ENCODE measurements at places on chromosomes 11 and 22.

- no peak for DNase-seq
Measured at GRCh38 chr22:23213581-23214334, 33.4 kb downstream of the BCR start.

GRCh38 chr22:37744589-37744988 is 47.7 kb downstream of the TRIOBP start:
- no peak for DNase-seq

- no peak for DNase-seq
Measured at GRCh38 chr11:45181193-45181888, 34.9 kb downstream of the PRDM11 start.

GRCh38 chr11:42762348-42762747 is 549.4 kb upstream of the API5 start:
- no peak for DNase-seq

- no peak for DNase-seq
Measured at GRCh38 chr11:90913131-90913668, 690.4 kb upstream of the CHORDC1 start.

GRCh38 chr11:2466869-2467694 is 22.3 kb downstream of the KCNQ1 start:
- DNase-seq: no peak

- DNase-seq: no peak
Measured at GRCh38 chr11:110340436-110340835, 44.0 kb upstream of the RDX start.

DNA sequence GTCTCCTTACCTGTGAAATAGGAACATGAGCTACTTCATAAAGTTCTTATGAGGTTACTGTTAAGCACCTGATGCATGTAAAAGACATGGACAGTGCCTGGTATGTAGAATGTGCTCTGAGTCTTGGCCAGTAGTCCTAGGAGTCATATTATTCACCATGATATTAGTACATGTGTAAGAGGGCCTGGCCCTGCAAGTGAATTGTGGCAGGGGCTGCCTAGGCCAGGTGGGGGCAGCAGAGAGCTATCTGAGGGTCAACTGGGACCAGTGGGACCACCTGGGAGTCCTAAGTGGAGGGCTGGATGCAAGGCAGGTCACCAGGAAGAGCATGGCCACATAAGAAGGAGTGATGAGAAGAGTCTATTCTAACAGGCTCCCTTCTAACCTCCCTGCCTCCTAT is 529.5 kb downstream of the SOX6 start:
- DNase-seq: no peak

DNA sequence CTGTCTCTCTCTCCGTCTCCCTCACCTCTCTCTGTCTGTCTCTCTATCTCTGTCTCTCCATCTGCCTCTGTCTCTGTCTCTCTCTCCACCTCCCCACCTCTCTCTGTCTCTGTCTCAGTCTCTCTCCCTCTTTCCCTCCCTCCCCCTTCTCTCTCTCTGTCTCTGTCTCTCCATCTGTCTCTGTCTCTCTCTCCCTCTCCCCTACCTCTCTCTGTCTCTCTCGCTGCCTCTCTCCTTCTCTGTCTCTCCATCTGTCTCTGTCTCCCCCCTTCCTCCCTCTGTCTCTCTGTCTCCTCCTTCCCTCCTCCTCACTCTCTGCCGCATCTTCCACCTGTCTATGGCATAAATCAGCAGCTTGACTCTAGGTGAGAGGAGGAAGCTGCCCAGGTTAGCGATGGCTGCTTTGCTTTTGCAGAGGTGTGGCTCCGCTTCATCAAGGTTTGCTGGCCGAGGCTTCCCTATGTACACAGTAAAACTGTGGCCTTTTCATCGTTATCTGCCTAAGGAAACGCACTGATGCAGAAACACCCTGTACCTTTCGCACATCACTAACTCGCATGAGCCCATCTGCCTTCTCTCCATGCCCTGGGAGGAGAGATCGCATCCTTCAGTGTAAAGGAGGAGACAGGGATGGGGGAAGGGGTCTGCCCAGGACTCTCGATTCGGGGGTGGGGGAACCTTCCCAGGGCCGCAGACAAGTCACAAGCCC is 44.5 kb downstream of the ANO1 start:
- no peak for DNase-seq

- no peak for DNase-seq
Measured at GRCh38 chr11:119709638-119710346, 19.2 kb downstream of the NECTIN1 start.

DNA sequence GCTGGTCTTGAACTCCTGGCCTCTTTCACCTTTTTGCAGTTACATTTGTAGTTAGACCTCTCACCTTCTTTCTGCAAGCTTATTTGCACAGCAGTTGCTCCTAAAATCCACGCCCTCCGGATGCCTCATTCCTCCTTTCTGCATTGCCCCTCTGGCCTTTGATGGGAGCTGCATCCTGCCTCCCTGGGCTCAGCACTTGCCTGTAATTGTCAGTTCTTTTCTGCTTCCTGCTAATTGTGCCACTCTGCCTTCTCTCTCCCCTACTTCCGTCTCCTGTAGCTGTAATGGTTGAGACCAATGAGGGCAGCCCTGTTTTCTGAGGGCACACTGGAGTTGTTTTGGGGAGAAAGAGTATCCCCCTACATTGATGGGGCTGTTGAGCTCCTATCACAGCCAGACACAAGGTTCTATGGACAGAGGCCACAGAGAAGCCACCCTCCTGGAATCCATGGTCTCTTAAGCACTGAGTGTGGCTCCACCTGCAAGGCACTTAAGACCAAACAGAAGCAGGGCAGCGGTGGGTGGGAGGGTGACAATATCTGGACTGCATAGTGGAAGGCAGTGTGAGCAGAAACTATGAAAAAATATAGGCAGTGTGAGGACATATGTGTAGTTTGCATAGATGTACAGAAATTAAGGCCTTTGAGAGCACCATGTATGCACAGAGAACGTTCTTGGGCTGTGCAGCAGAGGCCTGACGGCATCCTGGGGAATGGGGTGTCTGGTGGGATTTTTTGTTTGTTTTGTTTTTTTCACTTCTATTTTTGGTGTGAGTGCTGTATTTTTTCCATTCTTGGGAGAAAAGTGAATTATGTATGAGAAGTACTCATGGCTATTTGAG is 30.5 kb downstream of the YDJC start:
- DNase-seq: no peak

DNA sequence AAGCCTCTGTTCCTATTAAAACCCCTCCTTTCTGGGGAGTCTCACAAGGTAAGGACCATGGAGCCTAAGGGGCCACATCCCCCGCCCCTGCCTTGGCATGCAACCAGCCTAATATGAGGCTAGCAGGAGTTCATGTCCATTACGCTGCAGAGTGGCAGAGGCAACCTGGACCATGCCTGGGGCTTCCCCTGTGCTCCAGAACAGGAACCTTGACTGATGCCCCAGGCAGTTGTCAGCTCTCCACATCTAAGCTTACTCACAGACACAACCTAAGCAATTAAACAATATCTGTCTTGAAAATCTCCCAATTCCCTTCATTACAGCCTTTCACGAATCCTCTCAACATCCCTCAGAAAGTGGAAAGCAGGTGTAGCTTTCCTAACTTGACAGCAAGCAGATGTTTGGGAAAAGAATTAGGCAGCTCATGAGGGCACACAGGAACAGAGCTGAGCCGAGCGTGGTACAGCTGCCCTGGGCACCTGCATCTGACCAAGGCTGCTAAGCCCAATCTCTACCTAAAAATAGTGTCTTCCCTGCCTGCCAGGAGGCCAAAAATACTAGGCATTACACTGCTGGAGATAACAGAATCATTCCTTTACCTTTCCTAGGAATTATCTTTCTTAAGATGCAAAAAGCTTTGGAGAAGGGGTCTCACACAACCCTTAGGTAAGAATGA is 20.8 kb downstream of the C11orf71 start:
- no peak for DNase-seq

DNA sequence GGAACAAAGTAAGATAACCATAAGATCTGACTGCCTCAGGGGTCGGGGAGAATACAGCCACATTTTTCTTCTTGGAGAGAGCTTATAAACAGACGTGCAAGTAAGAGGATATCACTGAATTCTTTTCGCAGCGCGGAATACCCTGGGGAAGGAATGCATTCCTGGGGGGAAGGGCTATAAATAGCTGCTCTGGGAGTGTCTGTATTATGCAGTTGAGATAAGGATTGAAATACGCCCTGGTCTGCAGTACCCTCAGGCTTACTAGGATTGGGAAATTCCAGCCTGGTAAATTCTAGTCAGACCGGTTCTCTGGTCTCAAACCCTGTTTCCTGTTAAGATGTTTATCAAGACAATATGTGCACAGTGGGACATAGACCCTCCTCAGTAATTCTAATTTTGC is 1491.7 kb upstream of the RAG2 start:
- no peak for DNase-seq

Data from activated T-cell treated with anti-CD3 and anti-CD28 coated beads for 4 hours (primary cell).